CD8-positive, alpha-beta T cell (primary cell): ENCODE measurements at places on chromosomes 12 and 14.
A peak's percentile ranks its signal among the peaks of the same experiment; 100 is the strongest.

DNA sequence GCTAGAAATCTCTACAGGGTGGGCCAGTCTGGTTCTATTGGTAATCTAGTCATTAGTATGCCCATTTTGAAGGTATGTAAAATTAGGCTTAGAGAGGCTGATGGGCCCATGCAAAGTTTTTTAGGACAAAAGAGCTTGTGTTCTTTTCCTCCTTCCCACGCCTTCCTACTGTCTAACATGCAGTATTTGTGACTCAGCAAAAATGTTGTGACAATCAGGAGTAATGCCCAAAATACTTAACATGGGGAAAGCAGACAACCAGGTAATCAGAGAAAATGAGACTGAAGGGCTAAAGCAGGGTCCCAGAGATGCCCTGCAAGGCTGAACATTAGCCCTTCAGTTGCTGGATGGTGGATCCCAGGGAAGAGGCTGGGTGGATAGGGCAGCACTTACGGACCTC, 437.9 kb downstream of the BCL11B start:
- DNase-seq: no peak

GRCh38 chr12:106429636-106430035, 72.1 kb downstream of the POLR3B start:
- DNase-seq: no peak

DNA sequence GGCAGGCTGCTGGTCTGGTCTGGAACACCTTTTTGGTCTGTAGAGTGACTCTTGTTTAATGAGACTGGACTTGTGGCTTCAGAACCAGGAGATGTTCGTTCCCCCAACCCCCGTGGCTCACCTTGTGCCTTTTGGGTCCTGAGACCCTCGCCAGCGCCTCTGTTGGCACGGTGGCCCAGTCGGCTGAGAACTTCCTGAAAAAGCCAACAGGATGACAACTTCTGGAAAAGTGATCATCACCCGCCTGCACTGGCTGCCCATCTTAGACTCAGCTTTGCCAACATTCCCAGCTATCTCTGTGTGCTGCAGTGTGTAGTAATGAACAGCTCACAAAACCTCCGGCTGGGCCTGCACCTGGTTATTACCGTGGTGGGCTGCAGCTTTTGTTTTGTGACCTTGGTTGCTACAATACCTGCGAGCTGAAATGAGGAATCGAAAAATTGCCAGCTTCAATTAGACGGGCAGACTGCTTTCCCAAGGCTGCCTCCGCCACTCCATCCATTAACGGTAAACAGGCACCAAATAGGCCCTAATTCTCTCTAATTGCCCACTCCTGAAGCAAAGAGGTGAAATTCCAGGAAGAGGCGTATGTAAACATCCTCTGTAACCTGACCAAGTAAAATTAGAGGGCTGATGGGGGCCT, 16.0 kb downstream of the MEG3 start:
- DNase-seq: no peak

- no peak for DNase-seq
Measured at GRCh38 chr12:80553316-80553715, 109.3 kb downstream of the PTPRQ start.

GRCh38 chr12:43132291-43132690, 419.7 kb downstream of the ADAMTS20 start:
- no peak for DNase-seq

DNA sequence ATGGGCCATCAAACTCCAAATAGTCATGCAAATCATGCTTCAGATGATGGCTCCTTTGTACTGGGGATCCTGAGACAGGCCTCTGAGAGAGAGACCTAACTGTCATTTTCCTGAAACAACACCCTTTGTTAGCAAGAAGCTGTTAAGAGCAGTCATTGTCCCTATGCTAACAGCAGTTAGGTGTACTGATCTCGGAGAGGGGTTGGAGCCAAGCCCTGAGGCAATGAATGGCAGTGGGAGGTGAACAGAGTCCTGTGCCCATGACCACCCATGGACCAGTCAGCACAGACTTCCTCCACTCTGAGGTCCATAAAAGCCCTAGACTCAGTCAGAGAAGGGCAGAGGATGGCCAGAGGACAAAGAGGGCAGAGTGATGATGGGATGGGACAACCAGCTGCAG, 747.6 kb upstream of the LRFN5 start:
- no peak for DNase-seq

DNA sequence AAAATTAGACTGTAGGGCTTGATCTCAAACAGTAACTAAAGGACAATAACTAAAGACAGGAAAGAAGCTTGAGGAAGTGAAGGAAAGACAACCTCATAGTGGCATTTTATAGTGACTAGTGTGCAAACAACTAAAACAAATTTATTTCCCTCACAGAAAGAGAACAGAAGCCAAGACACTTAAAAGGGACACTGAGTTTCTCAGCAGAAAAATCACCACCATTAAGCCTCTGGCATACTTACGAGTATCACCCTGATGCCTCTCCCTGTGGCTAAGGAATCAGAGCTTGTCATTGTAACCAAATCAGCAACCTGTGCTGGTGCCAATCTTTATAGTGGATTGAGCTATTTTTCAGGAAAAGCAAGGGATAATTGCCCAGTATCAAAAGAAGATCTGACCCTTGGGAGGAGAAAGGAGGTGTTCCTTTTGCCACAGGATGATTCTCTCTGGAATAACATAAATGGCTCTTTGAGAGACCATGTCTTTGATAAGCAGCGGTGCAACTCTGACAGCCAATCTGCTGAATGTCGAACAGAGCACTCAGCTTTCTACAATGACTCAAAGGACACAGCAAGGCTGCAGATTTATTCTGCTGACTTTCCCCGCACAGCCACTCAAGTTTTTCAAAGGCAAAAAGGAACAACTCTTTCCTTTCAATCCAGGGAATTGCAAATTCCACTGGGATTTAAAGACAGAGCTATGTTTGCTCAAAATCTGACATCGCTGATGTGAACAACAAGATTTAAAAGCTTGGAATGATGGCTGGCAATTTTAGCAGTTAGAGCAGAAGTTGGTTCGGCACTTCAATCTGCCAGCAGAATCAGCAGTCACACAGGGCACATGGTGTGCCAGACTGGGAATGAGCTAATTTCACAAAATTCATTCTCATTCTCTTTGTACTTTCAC, 34.6 kb downstream of the ATF7 start:
- DNase-seq: no peak

- peak; percentile 64 for DNase-seq
Measured at GRCh38 chr12:9948606-9949296, 16.6 kb upstream of the CLEC2A start.

DNA sequence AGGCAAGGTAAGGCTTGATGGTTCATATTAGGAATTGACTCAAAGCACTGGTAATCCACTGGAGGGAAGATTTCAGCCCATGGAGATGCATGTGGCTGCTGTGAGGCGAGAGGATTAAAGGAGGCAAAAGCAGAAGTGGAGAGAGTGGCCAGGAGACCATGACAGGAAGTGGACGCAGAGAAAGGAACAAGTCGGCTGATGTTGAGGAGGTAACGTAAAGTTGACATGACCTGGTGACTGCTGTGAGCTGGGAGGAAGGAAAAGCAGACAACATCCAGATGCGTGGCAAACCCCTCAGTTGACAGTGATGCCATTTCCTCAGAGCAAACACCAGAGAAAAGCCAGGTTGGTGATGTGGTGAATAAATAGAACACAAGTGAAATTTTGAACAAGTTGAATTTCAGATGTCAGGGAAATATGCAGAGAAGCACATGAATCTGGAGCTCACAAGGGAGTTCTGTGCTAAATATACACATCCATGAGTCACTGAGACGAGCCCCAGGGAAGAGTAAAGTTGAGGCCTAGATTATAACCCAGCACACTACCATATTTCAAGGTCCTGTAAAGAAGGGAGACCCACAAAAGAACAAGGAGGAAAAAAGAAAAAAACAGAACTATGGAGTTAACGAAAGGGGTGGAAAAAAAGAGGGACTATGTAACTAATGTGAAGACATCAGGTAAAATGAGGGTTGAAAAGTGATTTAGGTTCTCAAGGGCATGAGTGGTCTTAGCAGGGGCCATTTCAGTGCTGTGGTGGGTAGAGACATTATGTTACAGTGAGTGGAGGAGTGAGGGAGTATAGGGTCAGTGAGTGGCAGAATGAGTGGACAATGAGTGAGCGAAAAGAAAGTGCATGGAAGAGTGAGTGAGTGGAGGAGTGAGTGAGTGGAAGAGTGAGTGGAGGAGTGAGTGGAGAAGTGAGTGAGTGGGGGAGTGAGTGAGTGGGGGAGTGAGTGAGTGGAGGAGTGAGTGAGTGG, 61.6 kb upstream of the GZMB start:
- DNase-seq: no peak

DNA sequence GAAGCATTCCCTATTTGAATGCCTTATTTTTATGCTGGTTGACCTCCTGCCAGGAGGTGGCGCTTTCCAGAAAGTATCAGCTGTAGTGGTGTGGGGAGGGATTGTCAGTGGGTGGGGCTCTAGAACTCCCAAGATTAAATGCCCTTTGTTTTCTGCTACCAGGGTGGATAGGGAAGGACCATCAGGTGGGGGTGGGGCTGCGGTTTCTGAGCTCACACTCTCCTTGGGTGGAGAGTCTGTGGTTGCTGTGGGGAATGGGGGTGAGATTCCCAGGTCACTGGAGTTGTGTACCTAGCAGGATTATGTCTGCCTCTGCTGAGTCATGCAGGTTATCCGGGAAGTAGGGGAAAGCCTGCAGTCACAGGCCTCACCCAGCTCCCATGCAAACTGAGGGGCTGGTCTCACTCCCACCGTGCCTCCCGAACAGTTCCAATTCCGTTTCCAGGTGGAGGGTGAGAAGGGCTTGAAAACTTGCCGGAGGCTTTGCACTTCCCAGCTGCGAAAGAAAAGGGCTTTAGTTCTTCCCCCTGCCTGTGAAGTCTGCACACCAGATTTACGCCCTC, 68.3 kb downstream of the ALG10B start:
- no peak for DNase-seq

- DNase-seq: no peak
Measured at GRCh38 chr12:62191491-62192179, 68.6 kb upstream of the USP15 start.

DNA sequence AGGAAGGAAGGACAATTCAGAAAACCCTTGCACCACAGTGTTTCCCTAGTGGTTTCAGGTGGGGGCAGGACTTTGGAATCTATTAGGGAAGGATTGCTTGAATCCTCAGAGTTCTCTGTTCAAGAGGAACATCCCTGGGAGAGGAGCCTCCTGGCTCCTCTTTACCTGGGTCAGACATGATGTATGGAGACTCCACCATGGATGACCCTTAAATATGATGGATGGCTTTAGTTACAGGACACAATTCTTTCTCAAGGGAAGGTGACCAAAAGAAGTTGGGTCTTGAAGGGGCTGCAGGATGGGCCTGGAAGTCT, 396.6 kb downstream of the NRXN3 start:
- no peak for DNase-seq

DNA sequence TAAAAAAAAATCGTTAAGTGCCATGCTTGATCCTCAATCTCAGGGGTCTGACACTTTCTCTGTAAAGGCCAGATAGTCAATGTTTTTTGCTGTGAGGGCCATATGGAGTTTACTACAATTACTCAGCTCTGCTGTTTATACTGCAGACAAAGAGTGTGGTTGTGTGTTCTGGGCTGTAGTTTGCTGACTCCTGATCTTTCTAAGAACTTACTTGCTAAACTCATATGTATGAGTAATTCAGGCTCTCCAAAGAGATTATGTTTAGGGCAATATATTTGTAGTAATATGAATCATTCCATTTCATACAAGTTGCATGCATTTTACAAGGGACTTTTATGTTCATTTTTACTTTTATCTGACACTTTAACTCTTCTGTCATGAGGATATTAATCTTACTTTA, 188.2 kb downstream of the TMTC2 start:
- DNase-seq: no peak

DNA sequence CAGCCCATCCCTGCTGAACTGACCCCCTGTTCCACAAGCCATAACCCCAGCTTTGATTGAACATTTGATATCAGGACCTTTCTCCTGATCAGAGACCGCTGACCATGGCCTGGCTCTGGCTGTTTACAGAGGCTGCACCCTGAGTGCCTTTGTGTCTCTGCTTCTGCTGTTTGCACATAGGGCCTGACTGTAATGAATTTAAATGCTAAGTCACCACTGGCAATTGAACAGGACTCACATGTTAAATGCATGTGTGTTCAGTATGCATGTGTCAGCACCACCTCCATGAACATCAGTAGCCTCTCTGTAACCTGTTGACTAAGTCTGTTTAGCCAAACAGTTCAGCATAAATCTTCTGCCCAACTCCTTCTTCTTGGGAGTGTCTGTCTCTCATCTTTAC, 690.3 kb downstream of the TMEM121 start:
- no peak for DNase-seq

GRCh38 chr12:17691369-17691768, 398.6 kb downstream of the RERGL start:
- DNase-seq: no peak

GRCh38 chr12:66620026-66620425, 58.9 kb downstream of the GRIP1 start:
- DNase-seq: no peak

DNA sequence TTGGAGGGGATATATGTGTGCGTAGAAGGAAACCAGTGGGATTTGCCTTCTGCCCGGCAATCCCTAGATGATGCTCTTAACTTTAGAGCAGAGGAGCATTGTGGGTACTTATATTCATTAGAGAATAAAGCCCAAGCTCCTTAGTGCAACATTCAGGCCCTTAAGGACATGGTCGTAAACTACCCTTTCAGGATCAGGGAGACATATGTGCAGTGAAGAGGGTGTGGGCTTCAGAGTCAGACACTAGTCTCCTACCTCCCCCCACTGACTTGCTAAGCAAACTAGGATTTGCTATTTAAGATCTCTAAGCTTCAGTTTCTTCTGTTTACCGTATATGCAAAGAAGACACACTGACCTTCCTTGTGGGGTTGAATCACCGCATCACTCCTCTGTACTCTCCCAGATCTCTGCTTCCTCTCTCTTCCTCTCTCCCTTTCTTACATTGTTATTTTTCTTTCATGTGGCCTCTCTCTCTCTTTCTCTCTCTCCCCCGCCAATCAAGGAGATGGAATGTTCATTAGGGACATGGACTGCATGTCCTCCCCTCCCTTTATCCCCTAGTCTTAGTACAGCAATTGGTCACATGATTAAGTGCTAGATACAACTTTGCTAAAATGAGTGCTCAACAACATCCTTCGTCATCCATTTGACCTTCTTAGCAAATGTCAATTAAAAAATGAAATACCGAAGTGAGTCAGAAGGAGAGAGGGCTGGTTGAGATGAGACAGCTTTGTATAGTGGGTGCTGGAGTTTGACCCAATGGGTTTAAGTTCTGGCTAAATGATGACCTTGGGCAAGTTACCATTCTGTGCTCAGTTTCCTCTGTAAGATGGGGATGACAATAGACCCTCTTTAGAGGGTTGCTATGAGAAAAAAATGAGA, 91.7 kb downstream of the TMX1 start:
- DNase-seq: no peak

- DNase-seq: no peak
Measured at GRCh38 chr14:79383475-79383874, 827.8 kb downstream of the DIO2 start.

- no peak for DNase-seq
Measured at GRCh38 chr12:88235183-88235833, 93.2 kb downstream of the TMTC3 start.

- no peak for DNase-seq
Measured at GRCh38 chr12:90163975-90164374, 455.3 kb upstream of the ATP2B1 start.
